ENCODE measurements at places on chromosomes 2 and 18.

GRCh38 chr2:135337071-135337470 is 193.9 kb downstream of the ZRANB3 start:
- no peak for DNase-seq

DNA sequence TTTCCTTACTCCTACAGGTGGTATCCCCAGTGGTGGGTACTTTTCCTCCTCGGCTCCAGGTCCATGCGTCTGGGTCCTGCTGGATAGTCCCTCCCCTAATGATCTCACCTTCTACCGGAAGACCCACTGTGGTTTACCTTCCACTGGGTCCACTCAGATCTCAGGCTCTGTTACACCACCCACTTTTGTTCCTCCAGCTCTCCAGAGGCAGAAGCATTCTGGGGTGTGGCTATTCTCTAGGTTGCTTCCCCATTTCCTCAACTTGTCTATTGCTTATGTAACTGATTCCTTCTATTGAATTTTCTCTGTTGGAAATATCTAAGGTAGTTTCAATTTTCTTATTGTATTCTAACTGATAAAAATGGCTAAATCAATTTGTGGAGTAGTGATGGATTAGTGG is 87.6 kb upstream of the GALNT5 start:
- no peak for DNase-seq

DNA sequence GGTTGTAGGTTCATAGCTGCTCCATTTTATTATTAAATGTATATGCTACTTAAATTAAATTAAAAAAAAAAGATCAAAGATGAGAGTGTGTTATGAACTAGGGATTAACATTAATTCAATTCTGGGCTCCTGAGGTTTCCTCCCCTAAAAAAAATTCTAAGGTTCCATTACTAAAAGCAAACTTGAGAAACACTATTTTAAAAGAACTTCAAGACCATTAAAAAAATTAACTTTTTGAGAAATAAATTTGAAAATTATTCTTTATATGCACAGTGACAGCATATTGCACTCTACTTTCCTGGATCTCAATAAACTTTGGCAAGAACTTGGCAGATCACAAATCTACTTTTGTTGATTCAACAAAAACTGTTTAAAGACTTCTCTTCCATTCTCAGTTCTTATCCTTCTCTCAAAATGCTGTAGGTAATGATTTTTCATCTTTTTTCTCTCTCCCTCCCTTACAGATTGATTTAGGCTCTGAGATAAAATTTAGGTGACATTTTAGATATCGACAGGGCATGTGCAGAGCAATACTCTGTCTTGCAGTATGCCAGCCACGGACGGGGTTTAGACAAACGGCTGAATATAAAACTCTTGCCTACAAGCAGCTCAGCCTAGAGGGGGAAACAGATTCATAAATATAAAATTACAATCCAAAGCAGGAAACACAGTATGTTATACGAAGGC is 592 bp upstream of the MARS2 start:
- DNase-seq, result no peak

DNA sequence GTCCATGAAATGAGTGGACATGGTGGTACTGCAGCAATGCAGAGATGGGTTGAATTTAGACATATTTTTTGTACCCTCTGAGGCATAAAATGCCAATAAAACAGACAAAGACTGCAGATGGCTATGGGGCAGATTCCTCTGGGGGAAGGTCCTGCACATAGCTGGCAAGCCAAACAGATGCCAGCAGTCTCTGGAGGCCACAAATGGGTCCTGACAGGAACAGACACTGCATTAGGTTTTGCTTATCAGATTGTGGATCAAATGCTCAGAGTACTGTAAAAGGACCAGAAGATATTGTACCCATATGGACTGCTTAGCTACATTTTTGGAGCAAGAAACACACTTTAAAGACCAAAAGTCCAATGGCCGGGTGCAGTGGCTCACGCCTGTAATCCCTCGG is 40.9 kb upstream of the ORC2 start:
- DNase-seq, result no peak

DNA sequence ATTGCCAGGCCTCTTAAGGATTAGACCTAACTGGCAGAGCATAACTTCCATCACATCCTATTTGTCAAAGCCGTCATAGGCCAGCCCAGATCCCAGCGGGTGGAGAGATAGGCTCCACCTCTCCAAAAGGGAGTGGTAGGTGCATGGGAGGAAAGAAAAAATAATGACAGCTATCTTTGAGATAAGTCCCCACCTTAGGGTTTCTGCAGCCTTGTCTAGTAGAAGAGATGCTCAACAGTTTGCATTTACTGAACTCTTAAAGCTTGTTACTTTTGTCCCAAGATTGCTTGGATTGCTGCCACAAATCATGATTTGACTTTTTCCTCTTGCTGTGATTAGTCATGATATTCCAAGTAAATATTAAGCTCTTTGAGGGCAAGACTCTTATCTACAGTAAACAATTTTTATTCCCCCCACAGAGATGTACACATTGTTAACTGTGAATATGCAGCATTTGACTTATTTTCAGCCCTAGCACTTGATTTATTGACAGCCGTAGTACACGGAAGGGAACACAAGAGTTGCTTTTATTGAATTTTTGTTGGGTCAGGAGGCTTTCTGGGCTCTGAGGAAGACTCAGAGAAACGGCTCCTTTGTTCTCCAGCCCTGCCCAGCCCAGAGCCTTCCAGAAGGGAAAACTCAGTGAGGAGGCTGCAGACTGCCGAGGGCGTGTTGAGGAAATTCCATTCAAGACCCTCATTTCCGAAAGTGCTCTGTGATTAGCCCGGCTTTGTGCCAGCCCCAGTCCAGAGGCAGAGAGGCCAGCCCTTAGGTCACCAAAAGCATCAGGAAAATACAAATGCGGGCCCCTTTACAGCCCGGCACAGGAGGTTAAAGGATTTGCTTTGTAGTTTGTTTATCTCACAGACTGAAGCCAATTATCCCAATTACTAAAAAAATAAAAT is 75.5 kb upstream of the ZNF532 start:
- no peak for DNase-seq

DNA sequence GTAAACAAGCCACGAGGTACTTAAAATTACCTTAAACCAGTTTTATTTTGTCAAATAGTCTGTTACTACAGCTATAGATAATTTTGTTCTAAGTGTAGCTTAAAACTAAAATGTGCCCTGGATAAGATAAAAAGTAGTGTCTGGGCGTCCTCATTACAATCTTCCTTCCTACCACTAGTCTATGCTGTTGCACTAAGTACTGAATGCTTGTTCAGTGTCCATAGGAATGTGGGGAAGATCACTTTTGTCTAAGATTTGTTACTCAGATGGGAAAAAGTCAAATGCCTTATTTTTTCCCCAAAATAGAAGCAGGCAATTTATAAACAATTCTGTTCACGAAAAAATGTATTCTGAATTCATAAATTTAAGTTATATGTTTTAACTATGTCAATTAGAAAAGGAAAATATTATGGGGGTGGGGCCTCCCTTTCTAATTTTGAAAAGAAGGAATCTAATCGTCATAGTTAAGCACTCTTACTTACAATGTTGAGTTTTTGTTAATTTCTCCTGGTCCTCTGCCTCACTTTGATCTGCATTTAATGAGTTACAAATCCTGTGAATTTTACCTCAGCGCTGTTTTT is 140.4 kb upstream of the VRK2 start:
- DNase-seq, result peak; percentile 14

DNA sequence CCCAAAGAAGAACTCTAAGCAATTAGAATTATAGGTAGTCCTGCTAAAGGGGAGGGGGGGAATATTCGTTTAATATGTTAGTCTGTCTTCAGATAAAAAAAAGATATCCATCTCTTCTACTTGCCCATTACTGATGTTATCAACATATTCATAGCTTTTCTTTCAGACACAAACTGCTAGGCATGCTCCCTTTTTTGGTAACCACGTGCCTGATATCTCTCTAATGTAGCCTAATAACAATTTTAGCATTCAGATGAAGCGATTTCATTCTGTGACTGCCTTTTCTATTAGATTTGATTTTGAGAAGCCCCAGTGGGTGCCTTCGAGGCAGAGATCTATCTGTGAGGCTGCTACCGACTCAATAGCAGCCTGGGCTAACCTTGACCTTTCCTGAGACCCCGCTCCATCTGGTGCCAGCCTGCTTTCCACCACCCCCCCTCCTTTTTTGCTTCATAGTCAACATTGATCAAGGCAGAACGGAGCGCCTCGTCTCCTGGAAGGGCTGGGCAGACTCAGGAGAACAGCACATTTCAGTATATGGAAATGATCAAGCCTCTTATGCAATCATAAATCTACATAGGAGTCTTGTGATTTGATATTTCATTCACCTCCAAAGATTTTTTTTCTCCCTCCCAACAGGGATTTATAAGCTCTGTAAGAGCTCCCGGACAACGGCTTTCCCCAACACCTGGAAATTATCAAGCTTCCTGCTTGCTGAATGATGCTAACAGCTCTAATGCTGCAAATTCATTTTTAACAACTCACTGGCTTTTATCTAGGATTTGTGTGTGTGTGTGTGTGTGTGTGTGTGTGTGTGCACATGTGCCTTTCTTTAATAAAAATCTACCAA is 14.7 kb upstream of the BCL11A start:
- no peak for DNase-seq

DNA sequence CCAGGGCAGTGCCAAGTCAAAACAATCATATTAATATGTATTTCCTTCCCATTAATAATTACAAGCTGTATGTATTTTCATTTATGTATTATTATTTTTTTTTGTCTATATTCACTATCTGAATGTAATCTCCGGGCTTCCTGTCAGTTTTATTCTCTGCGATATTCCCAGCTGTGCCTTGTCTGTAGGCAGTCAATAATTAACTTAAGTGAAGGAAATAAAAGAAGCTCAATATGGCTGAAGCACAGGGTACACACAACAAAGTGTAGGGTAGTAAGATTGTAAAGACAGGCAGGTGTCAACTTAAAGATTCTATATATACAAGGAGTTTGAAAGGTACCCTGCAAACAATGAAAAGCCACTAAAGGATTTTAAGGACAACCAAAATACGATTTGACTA is 122.9 kb downstream of the ROCK1 start:
- DNase-seq, result no peak

GRCh38 chr2:18800240-18800971 is 211.0 kb upstream of the NT5C1B start:
- DNase-seq, result no peak

GRCh38 chr18:68660354-68661183 is 54.3 kb downstream of the TMX3 start:
- peak; percentile 27 for DNase-seq

DNA sequence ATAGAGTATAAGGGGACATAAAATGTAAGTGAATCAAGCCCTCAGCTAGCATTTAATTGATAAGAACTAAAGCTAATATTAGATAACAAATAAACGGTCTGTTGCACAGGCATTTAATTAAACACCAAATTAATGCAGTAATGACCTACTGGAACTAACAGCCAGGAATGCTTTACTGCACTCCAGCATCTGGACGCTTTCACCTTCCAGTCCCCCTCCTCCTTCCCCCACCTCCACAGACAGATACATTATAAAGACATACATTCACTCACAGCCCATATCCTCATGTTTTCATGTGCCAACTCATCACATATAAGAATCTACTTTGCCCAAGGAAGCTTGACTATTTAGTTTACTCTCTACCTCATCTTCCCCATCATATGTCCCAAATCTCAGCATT is 337.4 kb upstream of the PIK3C3 start:
- no peak for DNase-seq

GRCh38 chr2:105746177-105747080 is 1.7 kb downstream of the NCK2 start:
- no peak for DNase-seq

- DNase-seq, result no peak
Observed at GRCh38 chr2:12479065-12479601, 237.6 kb upstream of the TRIB2 start.

DNA sequence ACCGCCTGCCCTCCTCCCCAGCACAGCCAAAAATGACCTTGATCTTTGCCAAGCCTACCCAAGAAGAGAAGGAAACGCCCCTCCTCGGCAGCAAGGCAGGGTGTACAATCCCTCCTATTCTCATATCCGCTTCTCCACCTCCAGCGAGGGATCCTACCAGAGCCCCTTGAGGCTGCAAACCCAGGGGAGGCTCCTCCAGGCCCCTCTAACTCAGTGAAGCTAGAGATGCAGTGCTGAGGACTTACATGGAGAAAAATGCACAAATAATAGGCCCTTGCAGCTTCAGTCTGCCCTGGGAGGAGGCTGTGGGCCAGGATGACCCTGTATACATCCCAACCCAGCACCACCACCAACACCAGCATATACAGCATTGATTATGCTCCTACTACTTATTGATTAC is 46.9 kb upstream of the POMC start:
- no peak for DNase-seq

DNA sequence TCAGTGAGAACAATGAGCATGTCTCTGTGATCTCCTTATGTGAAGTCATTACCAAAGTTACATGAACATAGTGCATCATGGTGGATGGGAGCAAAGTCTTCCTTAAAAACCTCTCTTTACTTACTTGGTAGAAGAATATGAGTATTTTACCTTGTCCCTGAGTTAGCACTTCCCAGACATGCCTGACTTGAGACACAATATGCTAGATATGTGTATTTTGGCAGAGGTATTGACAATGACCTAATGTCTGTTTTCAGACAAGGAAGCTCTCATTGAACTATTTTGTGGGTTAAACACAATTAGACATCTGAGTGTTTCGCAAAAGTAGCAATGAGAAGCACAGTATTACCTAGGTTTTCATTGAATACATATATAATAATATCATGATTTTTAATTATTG is 99.1 kb upstream of the MC4R start:
- DNase-seq, result no peak

DNA sequence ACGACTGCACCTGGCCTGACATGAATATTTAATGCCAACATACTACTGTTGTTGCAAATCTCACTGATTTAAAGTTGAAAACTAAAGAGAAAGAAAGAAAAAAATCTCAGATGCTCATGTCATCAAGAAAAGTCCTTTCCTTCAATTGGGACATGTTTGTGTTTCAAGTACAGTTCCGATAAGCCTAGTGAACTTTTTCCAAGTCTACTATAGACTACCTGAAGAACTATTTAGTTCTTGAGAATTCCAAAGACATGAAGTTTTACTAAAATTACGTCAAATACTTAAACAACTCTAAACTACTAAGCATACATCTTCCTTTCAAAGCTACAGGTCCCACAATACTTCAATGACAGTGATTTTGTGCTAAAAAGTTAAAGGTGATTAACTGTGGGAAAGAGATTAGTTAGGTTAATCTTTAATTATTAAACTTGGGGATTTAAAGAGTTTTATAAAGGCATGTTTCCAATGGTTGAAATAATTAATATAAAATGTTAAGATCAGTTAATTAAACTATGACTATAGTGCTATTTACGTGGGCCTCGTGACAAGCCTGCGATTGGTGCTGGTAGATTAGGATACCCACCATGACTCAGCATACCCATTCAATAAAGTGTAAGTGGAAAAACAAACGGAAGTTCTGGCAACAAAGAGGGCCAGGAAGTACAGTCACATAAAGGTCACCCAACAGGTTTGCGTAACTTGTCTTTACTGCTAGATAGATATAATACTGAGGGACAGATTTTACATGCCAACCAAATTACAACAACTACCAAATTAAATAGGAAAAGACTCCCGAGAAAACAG is 55.5 kb downstream of the SEPTIN10 start:
- no peak for DNase-seq
